LoVo (cell line): ENCODE measurements at places on chromosomes 16 and 17.

DNA sequence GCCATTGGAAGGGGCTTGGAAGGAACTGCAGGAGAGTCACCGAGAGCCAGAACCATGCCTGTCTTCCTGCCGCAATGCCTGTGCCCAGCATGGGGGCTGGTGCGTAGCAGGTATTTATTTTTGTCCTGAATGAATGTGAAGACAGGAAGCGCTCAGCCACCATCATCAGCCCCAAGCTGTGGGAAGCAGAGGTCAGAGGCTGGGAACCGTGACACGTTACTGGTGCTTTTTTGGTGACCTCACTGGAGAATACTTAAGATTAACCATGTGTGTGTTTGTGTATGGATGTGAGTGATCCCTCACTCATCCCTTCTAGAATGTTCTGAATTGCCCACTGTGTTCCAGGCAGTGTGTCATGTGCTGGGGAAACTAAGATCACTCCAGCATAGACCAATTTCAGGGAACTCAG is 343.8 kb downstream of the SNX29 start:
- DNase-seq = no peak

GRCh38 chr17:75412455-75413317 is 7.2 kb upstream of the GRB2 start:
- DNase-seq = peak; percentile 65

DNA sequence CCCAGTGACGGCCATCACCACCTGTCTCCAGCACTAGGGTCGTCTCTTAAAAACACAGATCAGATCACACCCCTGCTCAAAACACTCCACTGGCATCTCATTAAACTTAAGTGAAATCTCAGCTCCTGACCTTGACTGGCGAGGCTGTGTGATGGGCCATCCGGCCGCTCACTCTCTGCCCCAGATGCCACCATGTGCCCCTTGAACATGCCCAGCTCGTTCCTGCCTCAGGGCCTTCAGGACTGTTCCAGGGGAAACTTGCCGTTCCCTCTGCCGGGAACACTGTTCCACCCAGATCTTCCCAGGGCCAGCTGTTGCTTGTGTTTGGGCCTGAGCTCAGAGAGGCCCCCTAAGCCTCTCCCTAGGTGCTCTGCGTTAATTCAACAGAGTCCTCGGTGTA is 39.4 kb downstream of the RPH3AL start:
- no peak for DNase-seq

GRCh38 chr16:72753881-72754280 is 294.0 kb downstream of the ZFHX3 start:
- no peak for DNase-seq

DNA sequence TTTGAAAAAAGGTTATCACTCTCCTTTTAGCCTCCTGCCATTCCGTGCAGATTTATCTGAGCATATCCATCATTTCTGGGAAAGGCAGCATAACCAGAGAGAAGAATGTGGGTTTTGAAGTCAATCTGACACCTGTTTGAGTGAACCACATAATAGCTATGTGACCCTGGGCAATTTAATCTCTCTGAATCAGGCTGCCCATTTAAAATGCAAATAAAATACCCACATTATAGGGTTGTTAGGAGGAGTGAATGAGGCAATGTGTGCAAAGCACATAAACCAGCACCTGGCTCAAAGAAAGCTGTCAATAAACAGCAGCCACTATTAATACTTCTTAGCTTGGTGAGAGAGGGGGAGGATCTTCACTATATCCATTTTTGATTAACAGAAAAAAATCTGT is 88.0 kb downstream of the CACNG1 start:
- no peak for DNase-seq

- no peak for DNase-seq
Measured at GRCh38 chr16:20660325-20660724, 37.2 kb downstream of the ACSM1 start.

DNA sequence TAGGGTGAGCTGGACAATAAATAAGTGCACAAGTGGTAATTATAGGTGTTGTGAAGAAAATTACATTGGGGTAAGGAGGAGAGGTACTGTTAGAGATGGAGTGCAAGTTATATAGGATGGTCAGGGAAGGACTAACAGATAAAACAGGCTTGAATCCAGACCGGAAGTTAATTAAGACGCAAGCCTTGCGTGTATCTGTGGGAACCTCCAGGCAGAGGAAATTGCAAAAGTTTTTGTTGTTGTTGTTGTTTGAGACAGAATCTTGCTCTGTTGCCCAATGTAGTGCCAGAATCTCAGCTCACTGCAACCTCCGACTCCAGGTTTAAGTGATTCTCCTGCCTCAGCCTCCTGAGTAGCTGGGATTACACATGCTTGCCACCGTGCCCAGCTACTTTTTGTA is 2.4 kb upstream of the ZNF18 start:
- no peak for DNase-seq

DNA sequence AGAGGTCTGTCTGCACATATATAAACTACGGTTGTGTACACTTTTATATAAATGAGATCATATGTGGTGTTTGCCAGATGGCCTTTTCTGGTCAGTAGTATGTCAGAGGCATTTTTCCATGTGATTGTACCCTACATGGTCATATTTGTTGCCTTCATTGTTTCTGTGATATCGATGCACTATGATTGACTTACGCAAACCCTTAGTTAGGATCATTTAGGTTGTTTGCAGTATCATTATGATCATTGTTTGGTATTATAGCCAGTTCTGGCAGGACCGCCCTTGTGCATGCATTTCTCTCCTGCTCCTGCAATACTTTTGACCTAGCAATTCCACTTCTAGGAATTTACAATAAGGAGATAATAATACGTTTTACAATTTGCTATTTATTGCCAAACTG is 169.1 kb downstream of the MSI2 start:
- DNase-seq = no peak

- no peak for DNase-seq
Measured at GRCh38 chr17:80750263-80750662, 205.6 kb downstream of the RPTOR start.

DNA sequence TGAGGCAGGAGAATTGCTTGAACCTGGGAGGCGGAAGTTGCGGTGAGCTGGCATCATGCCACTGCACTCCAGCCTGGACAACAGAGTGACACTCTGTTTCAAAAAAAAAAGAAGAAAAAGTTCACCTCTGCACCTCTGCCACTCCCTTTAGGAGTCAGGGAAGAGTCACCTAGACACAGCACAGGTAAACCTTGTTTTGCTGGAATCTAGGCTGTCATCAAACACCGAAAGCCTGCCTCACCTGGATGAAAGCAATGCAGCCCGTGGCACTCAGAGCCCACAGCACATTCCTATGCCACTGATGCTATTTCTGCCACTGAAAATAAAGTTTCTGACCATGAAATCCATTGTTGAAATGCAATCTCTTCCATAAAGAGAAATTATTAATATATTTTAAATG is 22.2 kb downstream of the CFAP52 start:
- no peak for DNase-seq

DNA sequence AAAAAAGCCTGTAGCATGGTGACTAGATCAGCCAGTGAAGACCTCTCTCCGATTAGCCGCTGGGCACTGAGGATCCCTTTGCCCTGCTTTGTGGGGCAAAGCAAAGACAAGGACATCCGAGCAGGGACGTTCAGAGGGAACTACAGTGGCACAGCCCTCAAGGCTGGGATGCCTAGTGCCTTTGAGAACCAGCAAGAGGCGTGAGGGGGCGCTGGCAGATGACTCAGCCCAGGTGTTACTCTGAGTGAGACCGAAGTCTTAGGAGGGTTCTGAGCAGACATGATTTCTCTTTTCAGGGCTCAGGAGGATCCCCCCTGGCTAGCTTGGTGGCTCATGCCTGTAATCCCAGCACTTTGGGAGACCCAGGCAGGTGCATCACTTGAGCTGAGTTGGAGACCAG is 178.6 kb downstream of the CPPED1 start:
- DNase-seq = no peak

DNA sequence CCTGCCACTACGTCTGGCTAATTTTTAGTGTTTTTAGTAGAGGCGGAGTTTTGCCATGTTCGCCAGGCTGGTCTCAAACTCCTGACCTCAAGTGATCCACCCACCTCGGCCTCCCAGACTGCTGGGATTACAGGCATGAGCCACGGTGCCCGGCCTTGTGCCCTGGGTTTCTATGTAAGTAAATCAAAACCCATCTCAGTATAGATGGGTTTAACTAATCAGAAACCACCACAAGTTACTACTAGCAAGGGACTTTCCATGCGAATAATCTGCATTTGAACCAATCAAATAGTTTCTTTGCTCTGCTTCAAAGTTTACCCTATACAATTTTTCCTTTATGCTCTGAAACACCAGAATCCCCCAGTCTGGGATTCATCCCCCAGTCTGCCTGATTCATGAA is 16.5 kb upstream of the EIF1 start:
- DNase-seq = no peak

DNA sequence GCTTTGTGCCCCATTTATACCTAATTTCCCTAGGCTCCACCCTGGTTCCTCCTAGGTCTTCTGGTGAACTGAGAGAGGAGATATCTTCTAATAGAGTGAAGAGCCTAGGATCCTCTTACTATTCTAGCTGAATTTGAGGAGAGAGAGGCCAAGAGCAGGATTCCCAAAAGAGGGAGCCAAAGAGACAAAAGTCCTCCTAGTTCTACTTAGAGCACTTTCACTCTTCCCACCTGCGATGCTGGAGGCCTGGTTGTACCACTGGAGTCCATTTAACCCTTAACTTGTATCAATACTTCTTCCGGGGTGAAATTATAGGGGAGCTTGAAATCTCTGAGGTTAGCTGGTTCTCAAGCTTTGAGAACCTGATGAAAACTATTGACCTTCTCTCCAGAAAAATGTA is 3.4 kb upstream of the SSH2 start:
- DNase-seq = peak; percentile 20

DNA sequence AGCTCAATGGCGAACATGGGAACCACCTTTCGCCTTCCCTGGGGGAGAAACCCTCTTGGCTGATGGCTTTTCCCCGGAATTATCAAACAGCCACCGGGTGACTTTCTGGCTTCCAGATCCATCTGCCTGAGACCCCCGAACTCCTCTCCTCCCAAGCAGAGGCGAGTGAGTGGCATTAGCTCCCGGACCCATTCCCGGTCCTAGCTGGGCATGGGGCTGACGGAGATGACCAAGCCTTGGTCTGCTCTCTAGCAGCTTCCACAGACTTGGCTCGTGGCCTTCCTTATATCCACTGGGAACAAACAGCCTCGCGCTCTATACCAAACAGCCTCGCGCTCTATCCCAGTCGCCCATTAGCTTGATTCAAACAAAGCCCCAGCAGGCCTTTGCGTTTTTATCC is 62.4 kb downstream of the CCDC182 start:
- no peak for DNase-seq

GRCh38 chr17:4364622-4365041 is 1.8 kb downstream of the UBE2G1 start:
- no peak for DNase-seq

- DNase-seq = no peak
Measured at GRCh38 chr17:1452836-1453235, 3.2 kb downstream of the CRK start.
